Transverse colon (tissue), 4 donors: ENCODE measurements at places on chromosomes 5 and 9. TPM values are rescaled to one million over a fixed set of nuclear protein-coding genes. Genes with fewer than 3 reads are reported as not detected.
A peak's percentile ranks its signal among the peaks of the same experiment; 100 is the strongest.

GRCh38 chr9:109779711-109780452 is at the start of gene PALM2AKAP2:
TSS of gene PALM2AKAP2 (plus strand) at chr9:109780198. CDS start at chr9:109780489, 291 bp downstream.
- H3K4me1 ChIP-seq = peaks cover 5% of the 10 kb centered on the region
- peaks cover 29% of the 10 kb centered on the region for H3K27me3 ChIP-seq
- peak within 1 kb of the TSS; percentile 48 for H3K27ac ChIP-seq
- H3K4me3 ChIP-seq = peak within 1 kb of the TSS; percentile 48
- peak; percentile 41 for DNase-seq

CCDC152 gene
- not detected for total RNA-seq

DNA sequence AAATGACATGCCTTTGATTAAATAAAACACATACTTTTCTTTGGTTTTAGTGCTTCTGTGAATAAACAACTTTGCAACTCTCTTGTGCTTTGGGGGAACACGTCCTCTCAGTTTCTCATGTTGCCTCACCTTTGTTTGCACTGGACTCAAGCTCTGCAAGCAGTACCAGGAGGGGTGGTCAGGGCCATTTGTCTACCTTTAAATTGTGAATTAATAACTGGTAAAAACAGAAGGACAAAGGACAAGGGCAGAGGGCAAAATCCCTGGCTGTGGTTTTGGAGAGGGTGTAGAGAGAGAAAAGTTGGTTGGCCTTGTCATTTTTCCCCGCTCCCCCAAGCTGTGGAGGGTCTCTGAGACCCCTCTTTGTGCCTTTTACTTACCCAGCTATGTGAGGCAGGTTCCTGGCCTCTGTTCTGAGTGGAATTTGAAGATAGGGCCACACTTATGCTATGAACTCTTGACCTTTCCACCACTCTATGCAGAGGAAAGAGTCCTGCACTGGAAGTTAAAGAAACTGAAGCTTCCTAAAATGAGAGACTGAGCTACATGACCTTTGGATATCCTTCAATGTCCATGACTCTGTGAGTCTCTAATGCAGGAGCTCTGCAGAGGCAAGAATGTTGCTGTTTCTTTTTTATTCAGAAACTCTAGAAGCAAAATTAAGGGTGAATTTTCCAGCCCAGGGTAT is 55.1 kb upstream of the MOCS2 start:
- H3K27ac ChIP-seq = no peak overlapping the region
- no peaks in the 10 kb centered on the region for H3K27me3 ChIP-seq
- DNase-seq = no peak

- no peak overlapping the region for H3K4me3 ChIP-seq
- H3K36me3 ChIP-seq = no peaks in the 10 kb centered on the region
- H3K4me1 ChIP-seq = no peaks in the 10 kb centered on the region
Observed at GRCh38 chr5:146947181-146947941, 68.8 kb upstream of the PPP2R2B start.

DNA sequence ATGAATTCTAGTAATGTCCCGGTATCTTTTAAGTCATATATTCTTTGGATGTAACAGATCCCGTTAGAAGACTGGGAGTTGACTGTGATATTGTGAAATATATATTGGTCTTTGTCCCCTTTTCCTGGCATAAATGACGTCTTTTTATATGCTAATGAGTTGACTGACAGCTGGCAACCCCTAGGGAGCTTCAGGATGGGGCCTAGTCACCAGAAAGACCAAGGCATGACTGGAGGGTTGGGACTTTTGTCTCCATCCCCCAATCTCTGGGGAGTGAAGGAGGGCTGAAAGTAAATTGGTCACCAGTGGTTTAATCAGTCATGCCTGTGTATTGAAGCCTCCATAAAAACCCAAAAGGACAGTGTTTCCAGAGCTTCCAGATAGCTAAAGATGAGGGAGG is 241.6 kb downstream of the PJA2 start:
- H3K36me3 ChIP-seq = no peaks in the 10 kb centered on the region
- no peaks in the 10 kb centered on the region for H3K27me3 ChIP-seq
- H3K4me1 ChIP-seq = no peaks in the 10 kb centered on the region
- no peak for DNase-seq
- no peak overlapping the region for H3K4me3 ChIP-seq
- no peak overlapping the region for H3K27ac ChIP-seq

DNA sequence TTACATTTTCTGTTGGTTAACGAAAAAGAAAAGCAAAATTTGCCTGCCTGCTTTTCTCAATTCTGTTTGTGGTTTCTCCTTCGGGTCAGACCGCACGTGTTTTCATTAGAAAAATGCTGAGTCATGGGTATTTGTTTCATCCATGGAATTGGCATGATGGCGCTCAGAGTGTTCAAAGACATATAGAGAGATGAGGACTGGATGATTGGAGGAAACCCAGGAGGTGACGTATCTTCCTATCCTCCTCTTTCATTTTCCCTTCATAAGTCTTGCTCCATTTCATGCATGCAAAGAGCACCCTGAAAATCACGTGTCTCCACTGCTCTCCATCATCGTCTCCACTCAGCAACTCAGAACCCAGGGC is 353.8 kb upstream of the WWC1 start:
- H3K4me1 ChIP-seq = no peaks in the 10 kb centered on the region
- no peak for DNase-seq
- H3K27me3 ChIP-seq = no peaks in the 10 kb centered on the region
- H3K4me3 ChIP-seq = no peak overlapping the region

CD74 gene
- total RNA-seq = 54.3 TPM

DNA sequence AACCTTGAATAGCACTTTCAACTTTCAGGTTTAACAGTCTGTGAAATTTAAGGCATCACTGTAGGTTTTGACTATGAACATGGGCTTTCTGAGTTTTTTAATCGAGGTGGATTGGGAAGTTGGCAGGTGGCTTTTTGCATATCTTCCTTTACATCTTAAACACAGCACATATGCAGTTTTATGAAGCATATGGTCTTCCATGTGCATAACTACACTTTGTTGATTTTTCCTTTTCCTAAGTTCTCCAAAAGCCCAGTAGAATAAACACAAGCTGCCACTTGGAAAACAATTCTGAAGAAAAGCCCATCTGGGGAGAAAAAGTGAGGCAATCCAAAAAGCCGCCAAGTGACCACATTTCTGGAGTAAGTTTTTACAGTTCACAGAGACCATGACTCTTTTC is 236.5 kb upstream of the IL12B start:
- no peak for DNase-seq
- H3K36me3 ChIP-seq = no peaks in the 10 kb centered on the region
- no peak overlapping the region for H3K4me3 ChIP-seq
- no peak overlapping the region for H3K27ac ChIP-seq
- no peaks in the 10 kb centered on the region for H3K27me3 ChIP-seq

DNA sequence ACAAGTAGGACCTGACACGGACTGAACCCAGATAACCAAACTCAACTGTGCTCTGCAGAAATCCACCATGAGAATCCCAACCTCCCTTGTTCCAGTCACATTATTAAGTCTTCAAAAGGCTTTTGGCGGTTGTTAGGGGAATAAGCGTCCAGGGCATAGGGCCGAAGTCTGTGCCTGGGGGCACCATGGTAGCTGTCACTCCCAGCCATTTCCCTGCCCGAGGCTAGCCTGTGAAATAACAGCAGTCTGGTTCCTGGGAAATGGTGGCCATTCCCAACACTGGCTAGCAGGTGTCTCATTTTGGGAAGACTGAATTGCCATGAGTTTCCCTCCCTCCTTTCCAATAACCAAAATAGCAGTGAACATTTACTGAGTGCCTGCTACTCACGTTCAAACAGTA is 122.2 kb downstream of the CRB2 start:
- no peaks in the 10 kb centered on the region for H3K36me3 ChIP-seq
- H3K27me3 ChIP-seq = no peaks in the 10 kb centered on the region

- no peaks in the 10 kb centered on the region for H3K27me3 ChIP-seq
- no peak for DNase-seq
- H3K36me3 ChIP-seq = no peaks in the 10 kb centered on the region
- no peak overlapping the region for H3K4me3 ChIP-seq
- no peak overlapping the region for H3K27ac ChIP-seq
Observed at GRCh38 chr5:12952409-12952808, 992.1 kb downstream of the DNAH5 start.

DNA sequence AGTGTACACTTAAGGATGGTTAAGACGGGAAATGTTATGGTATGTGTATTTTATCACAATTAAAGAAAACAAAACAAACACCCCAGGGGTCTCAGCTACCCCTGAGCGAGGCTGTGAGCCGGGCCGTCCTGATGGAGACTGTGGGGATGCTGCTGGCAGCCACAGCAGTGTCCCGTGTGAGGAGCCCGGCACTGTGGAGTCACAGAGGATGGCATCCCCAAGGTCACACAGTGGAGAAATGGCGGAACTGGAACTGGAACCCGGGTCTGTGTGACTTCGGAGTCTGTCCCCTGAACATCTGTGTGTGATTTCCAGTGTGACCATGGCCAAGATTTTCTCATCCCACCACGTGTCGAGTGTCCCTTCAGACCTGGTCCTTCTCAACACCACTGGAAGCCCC is 80.7 kb upstream of the PHYKPL start:
- H3K4me1 ChIP-seq = no peaks in the 10 kb centered on the region
- no peak overlapping the region for H3K27ac ChIP-seq
- no peak for DNase-seq
- no peak overlapping the region for H3K4me3 ChIP-seq

GRCh38 chr5:9932770-9933169 is 302.6 kb upstream of the TAS2R1 start:
- no peaks in the 10 kb centered on the region for H3K27me3 ChIP-seq
- H3K27ac ChIP-seq = no peak overlapping the region
- DNase-seq = no peak
- H3K4me1 ChIP-seq = no peaks in the 10 kb centered on the region
- H3K36me3 ChIP-seq = no peaks in the 10 kb centered on the region

LCN12 gene
- total RNA-seq = 2.9 TPM

- no peaks in the 10 kb centered on the region for H3K4me1 ChIP-seq
- H3K4me3 ChIP-seq = no peak overlapping the region
- H3K27ac ChIP-seq = no peak overlapping the region
- DNase-seq = peak; percentile 46
- no peaks in the 10 kb centered on the region for H3K36me3 ChIP-seq
- H3K27me3 ChIP-seq = no peaks in the 10 kb centered on the region
Observed at GRCh38 chr5:160506006-160507004, 84.7 kb downstream of the PTTG1 start.

ACSL6 gene
- total RNA-seq = 0.64 TPM

GRCh38 chr9:131478911-131479310 is 23.8 kb upstream of the POMT1 start:
- H3K4me3 ChIP-seq = no peak overlapping the region
- H3K27ac ChIP-seq = no peak overlapping the region
- H3K27me3 ChIP-seq = no peaks in the 10 kb centered on the region
- no peaks in the 10 kb centered on the region for H3K4me1 ChIP-seq
- no peaks in the 10 kb centered on the region for H3K36me3 ChIP-seq
- DNase-seq = no peak

MCC gene
- 28.4 TPM for total RNA-seq

GRCh38 chr5:109900911-109901627 is 211.3 kb downstream of the MAN2A1 start:
- no peaks in the 10 kb centered on the region for H3K27me3 ChIP-seq
- no peaks in the 10 kb centered on the region for H3K36me3 ChIP-seq
- H3K4me1 ChIP-seq = peaks cover 7% of the 10 kb centered on the region
- H3K27ac ChIP-seq = no peak overlapping the region
- no peak overlapping the region for H3K4me3 ChIP-seq

DNA sequence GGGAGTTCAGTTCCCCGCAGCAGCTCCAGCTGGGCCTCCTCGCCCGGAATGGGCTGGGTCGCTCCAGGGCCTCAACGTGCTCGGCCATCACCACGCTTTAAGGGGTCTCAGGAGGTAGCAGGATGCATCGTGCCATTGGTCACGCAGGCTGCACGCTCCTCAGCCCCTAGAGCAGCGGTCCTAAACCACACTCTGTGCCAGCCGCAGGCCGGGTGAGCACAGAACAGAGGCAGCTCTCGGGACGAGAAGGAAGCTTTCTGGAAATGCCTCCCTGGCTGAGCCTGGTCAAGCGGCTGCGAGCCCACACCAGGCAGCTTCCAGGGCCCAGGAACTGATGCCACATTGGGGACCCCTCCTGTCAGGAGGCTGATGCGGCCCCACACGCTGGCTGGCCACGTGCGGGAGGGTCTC is 39.3 kb upstream of the LPCAT1 start:
- peaks cover 6% of the 10 kb centered on the region for H3K4me1 ChIP-seq
- no peak for DNase-seq
- H3K27ac ChIP-seq = no peak overlapping the region
- H3K36me3 ChIP-seq = no peaks in the 10 kb centered on the region
- H3K4me3 ChIP-seq = no peak overlapping the region
- H3K27me3 ChIP-seq = no peaks in the 10 kb centered on the region

- H3K4me1 ChIP-seq = peaks cover 27% of the 10 kb centered on the region
- no peak overlapping the region for H3K4me3 ChIP-seq
- H3K27ac ChIP-seq = no peak overlapping the region
- no peaks in the 10 kb centered on the region for H3K36me3 ChIP-seq
Observed at GRCh38 chr5:172104801-172105701, 83.0 kb downstream of the STK10 start.

PLAC8L1 gene
- not detected for total RNA-seq

DNA sequence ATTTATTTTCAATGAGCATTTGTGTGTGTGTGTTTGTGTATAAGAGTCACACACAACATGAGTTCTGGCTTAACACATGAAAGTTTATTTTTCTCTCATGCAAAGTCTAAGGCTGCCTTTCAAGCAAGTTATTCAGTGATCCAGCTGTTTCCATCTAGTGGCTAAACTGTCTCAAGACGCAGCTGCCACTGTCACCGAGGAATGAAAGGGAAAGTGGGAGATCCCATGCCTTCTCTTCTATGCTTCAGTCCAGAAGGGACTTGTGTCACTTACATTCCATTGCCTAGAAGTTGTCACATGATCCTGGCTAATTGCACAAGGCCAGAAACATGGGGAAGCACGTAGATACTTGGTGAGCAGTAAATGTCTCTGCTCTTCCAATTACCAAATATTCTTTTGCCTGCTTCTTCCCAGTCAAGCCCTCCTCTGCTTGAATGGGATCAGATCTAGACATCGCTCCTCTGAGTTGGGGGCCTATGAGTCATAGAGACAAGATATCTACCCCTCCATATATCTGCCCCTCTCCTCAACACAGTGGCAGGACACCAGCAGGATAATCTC is 30.4 kb upstream of the SLIT3 start:
- no peak overlapping the region for H3K4me3 ChIP-seq
- H3K36me3 ChIP-seq = no peaks in the 10 kb centered on the region
- DNase-seq = no peak
- no peak overlapping the region for H3K27ac ChIP-seq

DNA sequence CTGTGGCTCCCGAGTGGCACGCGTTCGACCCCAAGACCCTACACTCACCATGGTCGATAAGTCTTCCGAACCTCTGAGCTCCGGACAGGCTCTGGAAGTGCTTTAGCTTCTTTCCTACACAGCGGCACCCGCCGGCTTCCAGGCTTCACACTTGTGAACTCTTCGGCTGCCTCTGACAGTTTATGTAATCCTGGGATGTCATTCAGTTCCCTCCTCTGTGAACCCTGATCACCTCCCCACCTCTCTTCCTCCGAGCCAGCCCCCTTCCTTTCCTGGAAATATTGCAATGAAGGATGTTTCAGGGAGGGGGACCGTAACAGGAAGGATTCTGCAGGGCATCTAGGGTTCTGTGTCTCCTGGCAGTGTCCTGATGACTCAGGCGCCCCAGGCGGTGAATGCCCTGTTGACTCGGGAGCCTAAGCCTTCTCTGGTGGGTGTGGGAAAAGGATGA is at the start of gene CD14:
TSS of gene CD14 (minus strand) at position 155 of the 451 bp plus-strand sequence. CDS start at position 51, 104 bp downstream.
- H3K27me3 ChIP-seq = no peaks in the 10 kb centered on the region
- H3K27ac ChIP-seq = peak within 1 kb of the TSS; percentile 82
- peak within 1 kb of the TSS; percentile 55 for H3K4me3 ChIP-seq
- H3K36me3 ChIP-seq = no peaks in the 10 kb centered on the region
- DNase-seq = peak; percentile 71

SUSD3 gene
- not detected for total RNA-seq
